Heart right ventricle (tissue), 16 donors: ENCODE measurements at places on chromosomes 2 and 18. TPM values are rescaled to one million over a fixed set of nuclear protein-coding genes. Genes with fewer than 3 reads are reported as not detected.

DNA sequence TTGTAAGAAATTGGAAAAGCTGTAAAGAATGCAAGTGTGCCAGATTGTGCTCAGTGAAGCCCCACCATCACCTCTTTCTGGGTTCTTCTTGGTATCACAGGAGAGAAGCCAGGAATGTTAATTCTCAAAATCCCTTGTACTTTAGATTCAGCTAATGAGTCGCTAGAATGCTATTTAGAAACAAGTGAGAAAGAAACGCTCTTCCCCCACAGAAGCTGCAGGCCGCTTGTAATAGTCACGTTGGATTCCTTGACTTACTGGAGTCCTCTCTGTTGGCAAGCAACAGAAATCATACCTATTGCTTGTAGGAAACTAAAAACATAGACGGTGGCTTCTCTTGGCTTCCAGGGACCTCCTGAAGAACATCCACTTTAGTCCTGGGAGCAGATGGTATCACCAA lies 375.6 kb upstream of the LRATD1 start:
- no peaks in the 10 kb centered on the region for H3K36me3 ChIP-seq
- no peak for DNase-seq
- no peaks in the 10 kb centered on the region for H3K27me3 ChIP-seq
- H3K4me3 ChIP-seq = no peak overlapping the region
- H3K27ac ChIP-seq = no peak overlapping the region
- no peaks in the 10 kb centered on the region for H3K4me1 ChIP-seq

DNA sequence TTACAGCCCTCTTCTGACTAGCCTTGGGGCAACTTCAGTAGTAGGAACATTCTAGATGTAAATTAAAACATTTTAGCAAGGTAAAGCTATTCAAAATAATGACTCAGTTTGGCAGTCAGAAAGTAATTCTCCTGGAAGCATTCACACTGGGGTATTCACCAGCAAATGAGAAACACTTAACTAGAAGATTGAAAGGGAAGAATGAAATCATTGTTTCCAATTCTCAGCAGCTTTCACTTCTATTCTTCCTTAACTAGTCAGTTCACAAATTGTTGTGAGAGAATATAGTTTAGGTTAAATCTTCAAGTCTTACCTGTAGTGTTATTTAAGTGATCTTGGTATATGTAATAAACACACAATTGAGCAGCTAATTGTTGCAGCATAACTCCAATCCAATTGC lies 1135.6 kb upstream of the FAM98A start:
- no peak overlapping the region for H3K27ac ChIP-seq
- no peaks in the 10 kb centered on the region for H3K4me1 ChIP-seq
- H3K36me3 ChIP-seq = no peaks in the 10 kb centered on the region
- no peaks in the 10 kb centered on the region for H3K27me3 ChIP-seq

DNA sequence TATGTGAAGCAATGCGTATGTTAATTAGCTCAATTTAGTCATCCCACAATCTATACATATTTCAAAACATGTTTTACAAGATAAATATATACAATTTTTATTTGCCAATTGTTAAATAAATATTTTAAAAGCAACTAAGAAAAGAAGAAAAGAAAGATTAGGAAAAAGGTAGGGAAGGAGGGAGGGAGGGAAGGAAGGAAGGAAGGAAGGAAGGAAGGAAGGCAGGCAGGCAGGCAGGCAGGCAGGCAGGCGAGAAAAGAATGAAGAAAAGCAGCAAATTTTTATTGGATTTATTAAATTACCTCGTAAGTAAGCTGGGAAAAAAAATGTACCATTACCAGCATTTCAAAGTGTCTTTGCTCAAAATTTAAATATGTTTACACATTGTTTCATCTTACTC lies 30.5 kb downstream of the NOL4 start:
- no peak for DNase-seq
- no peak overlapping the region for H3K4me3 ChIP-seq
- no peaks in the 10 kb centered on the region for H3K27me3 ChIP-seq
- no peaks in the 10 kb centered on the region for H3K4me1 ChIP-seq

- no peaks in the 10 kb centered on the region for H3K36me3 ChIP-seq
- peaks cover 22% of the 10 kb centered on the region for H3K4me1 ChIP-seq
Observed at GRCh38 chr2:23666980-23667357, 260.0 kb downstream of the ATAD2B start.

Gene GLI2
- total RNA-seq = 1.0 TPM

Gene POTEI
- total RNA-seq = not detected

Gene MRPL44
- 38.6 TPM for total RNA-seq

Gene CYTIP
- total RNA-seq = 2.2 TPM

GRCh38 chr2:86525421-86526340 lies 37.6 kb downstream of the CHMP3 start:
- no peak overlapping the region for H3K27ac ChIP-seq
- no peaks in the 10 kb centered on the region for H3K4me1 ChIP-seq
- no peaks in the 10 kb centered on the region for H3K27me3 ChIP-seq
- no peak overlapping the region for H3K4me3 ChIP-seq
- DNase-seq = no peak

DNA sequence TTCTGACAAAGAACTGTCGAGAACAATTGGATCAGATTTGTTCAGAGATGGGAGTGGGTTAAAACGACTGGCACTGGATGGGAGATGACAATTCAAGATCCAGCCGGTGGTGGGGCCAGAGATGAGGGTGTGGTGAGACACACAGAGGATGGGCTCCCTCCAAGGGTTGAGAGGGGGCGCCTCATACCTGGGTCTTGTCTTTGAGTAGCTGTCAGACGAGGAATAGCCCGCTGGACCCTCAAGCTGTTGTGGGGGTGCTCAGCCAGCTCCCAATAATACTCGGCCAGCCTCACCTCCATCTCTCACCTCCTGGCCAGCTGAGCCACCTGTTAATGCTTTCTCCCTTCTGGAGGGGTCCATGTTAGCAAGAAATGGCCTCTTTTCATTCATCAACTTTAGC lies 14.0 kb downstream of the INPP5D start:
- no peak overlapping the region for H3K4me3 ChIP-seq
- no peak overlapping the region for H3K27ac ChIP-seq
- H3K27me3 ChIP-seq = no peaks in the 10 kb centered on the region
- H3K4me1 ChIP-seq = peaks cover 31% of the 10 kb centered on the region
- DNase-seq = no peak

DNA sequence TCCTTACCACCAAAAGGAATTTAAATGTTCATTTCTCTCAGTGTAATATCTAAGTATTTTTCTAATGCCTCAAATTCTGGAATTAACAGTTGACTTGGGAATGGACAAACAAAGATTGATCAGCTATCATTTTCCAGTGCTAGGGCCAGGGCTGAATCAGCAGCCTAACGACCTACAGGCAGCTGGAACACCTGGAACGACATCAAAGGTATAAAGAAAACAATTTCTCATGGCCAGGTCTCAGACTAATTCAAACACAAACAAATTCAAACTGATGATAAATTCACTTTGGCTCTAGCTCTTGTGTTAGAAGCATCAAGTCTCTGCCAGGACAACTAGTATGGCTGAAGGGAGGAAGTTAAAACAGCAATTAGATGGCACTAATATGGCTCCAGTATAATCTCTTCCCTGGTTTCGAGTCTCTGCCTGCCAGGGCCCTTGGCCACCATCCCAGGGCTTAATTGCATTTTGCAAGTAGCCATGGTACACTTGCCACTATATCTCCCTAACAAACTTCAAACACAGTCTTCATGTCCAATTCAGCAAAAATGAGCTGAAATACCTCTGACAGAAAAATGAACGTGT lies 70.2 kb upstream of the FSHR start:
- H3K27ac ChIP-seq = no peak overlapping the region
- no peaks in the 10 kb centered on the region for H3K36me3 ChIP-seq
- no peaks in the 10 kb centered on the region for H3K27me3 ChIP-seq
- H3K4me3 ChIP-seq = no peak overlapping the region
- peak; percentile 32 for DNase-seq
- H3K4me1 ChIP-seq = no peaks in the 10 kb centered on the region

DNA sequence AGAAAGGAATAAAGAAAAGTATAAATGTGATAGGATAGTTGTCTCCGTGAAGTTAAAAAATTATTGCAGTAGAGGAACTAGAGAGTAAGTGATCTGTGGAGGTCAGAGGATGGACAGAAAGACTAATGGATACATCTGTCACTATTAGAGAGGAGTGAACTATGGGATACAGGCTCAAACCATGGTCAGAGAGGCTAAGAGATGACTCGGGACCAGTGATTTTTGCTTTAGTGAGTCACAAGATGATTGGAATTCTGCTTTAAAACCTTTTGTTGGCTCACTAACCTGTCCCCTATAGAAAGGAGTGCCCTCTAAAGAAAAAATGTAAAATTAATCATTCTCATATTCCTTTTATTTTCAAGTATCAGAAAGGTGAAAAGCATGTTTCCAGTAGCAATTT lies 30.3 kb downstream of the ALMS1 start:
- H3K36me3 ChIP-seq = no peaks in the 10 kb centered on the region
- DNase-seq = no peak
- H3K27me3 ChIP-seq = no peaks in the 10 kb centered on the region
- peaks cover 9% of the 10 kb centered on the region for H3K4me1 ChIP-seq
- no peak overlapping the region for H3K4me3 ChIP-seq
- no peak overlapping the region for H3K27ac ChIP-seq

Gene IKZF2
- total RNA-seq = 6.8 TPM

DNA sequence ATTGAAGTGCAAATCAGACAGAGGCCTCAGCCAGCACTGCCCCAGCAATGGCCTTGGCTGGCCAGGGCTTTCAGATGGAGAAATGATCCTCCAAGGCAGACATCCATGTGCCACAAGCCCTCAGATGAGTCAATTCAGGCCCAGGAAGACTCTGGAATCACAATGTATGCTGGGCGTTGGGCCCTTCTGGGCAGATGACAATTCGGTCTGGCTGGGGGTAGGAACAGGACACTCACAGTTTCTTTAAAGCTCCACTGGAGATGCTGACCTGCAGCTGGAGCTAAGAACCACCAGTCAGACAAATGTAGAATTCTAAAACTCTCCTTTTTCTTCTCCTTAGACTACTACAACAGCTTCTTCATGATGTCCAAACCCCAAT lies 7.1 kb upstream of the CRYGC start:
- no peaks in the 10 kb centered on the region for H3K36me3 ChIP-seq
- no peak overlapping the region for H3K27ac ChIP-seq
- DNase-seq = no peak

- H3K27me3 ChIP-seq = no peaks in the 10 kb centered on the region
- H3K4me3 ChIP-seq = no peak overlapping the region
- peaks cover 35% of the 10 kb centered on the region for H3K4me1 ChIP-seq
Observed at GRCh38 chr2:237746302-237747080, 52.1 kb upstream of the RBM44 start.

Gene TSGA10
- 4.0 TPM for total RNA-seq

- DNase-seq = no peak
- no peaks in the 10 kb centered on the region for H3K36me3 ChIP-seq
Observed at GRCh38 chr2:33412920-33413319, 63.5 kb upstream of the RASGRP3 start.

- DNase-seq = no peak
- H3K4me1 ChIP-seq = no peaks in the 10 kb centered on the region
- no peak overlapping the region for H3K27ac ChIP-seq
- no peak overlapping the region for H3K4me3 ChIP-seq
- no peaks in the 10 kb centered on the region for H3K36me3 ChIP-seq
Observed at GRCh38 chr18:62998443-62998842, 283.1 kb downstream of the PHLPP1 start.

Gene TYW5
- total RNA-seq = 3.2 TPM

- H3K27me3 ChIP-seq = no peaks in the 10 kb centered on the region
- H3K27ac ChIP-seq = no peak overlapping the region
- H3K4me3 ChIP-seq = no peak overlapping the region
- no peaks in the 10 kb centered on the region for H3K36me3 ChIP-seq
- H3K4me1 ChIP-seq = no peaks in the 10 kb centered on the region
Observed at GRCh38 chr2:142347751-142348150, 216.9 kb upstream of the LRP1B start.

- H3K4me1 ChIP-seq = no peaks in the 10 kb centered on the region
- no peak for DNase-seq
- no peak overlapping the region for H3K27ac ChIP-seq
Observed at GRCh38 chr2:98277162-98277859, 68.9 kb upstream of the CNGA3 start.

Gene HNMT
- total RNA-seq = 7.2 TPM

Gene HTR2B
- total RNA-seq = 1.4 TPM

GRCh38 chr18:26480897-26481795 lies 67.2 kb downstream of the KCTD1 start:
- no peaks in the 10 kb centered on the region for H3K27me3 ChIP-seq
- H3K36me3 ChIP-seq = peaks cover 6% of the 10 kb centered on the region
- no peak overlapping the region for H3K4me3 ChIP-seq
- H3K4me1 ChIP-seq = no peaks in the 10 kb centered on the region

GRCh38 chr2:101461381-101461780 lies 13.5 kb downstream of the RFX8 start:
- H3K27ac ChIP-seq = no peak overlapping the region
- H3K4me1 ChIP-seq = no peaks in the 10 kb centered on the region
- no peak overlapping the region for H3K4me3 ChIP-seq
- no peaks in the 10 kb centered on the region for H3K27me3 ChIP-seq
- H3K36me3 ChIP-seq = no peaks in the 10 kb centered on the region
